ENCODE measurements at places on chromosomes 16 and 17.
A peak's percentile ranks its signal among the peaks of the same experiment; 100 is the strongest.

DNA sequence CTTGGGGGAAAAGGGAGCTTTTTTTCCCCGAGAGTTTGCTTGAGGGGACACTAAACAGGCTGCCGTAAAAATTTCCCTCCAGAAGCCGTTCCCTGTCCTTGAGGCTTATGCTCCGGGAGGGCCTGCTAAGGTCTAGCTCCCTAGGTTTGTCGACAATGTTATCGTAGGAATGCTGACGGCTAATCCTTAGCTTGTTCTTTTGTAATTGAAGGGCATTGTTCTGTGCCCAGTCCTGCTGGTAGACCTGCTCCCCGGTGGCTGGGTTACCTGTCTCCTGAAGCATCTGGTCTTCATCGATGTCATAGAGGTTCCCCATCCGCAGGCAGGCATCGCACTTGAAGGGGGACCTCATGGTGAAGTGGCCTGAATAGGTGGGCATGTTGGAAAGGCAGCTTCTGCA, 418.7 kb downstream of the GRIN2A start:
- no peak for DNase-seq

GRCh38 chr17:5429191-5429887, 9.4 kb downstream of the RPAIN start:
- no peak for DNase-seq

- DNase-seq, result no peak
Measured at GRCh38 chr17:55394357-55395021, 27.1 kb downstream of the MMD start.

DNA sequence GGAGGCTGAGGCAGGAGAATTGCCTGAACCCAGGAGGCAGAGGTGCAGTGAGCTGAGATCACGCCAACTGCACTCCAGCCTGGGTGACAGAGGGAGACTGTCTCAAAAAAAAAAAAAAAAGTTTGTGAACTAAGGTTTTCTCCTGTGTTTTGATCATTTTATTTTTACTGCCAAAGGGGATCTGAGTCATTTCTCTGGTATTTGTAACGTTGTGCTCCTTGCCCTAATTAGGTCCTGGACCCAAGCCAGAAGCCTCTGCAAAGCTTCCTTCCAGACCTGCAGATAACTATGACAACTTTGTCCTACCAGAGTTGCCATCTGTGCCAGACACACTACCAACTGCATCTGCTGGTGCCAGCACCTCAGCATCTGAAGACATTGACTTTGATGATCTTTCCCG, 32.1 kb downstream of the IST1 start:
- DNase-seq, result no peak

GRCh38 chr17:29243792-29244191, 2.9 kb upstream of the CRYBA1 start:
- DNase-seq, result no peak

GRCh38 chr17:42535155-42536047, 640 bp upstream of the NAGLU start:
- no peak for DNase-seq

- DNase-seq, result no peak
Measured at GRCh38 chr17:63399856-63400255, 46.2 kb downstream of the CYB561 start.

DNA sequence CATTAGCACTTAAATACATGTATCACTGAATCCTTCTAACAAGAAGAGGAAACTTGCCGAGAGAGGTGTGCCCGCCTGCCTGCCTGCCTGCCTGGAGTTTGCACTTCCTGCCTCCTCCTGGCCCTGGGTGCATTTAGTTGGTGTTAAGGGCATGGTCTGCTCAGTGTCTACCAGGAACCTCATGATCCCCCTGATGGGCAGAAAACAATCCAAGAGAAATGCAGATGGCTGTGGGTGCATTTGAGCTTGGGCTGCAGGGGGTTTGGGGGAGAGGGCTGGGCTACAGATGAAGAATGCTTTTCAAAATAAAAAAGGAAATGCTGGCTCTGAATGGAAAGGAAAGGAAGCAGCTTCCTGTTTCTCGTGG, 10.1 kb downstream of the KSR1 start:
- DNase-seq, result no peak

GRCh38 chr16:67926181-67926750, 5.4 kb downstream of the CTRL start:
- DNase-seq, result no peak

GRCh38 chr17:30172560-30172959, 55.9 kb downstream of the NSRP1 start:
- no peak for DNase-seq

DNA sequence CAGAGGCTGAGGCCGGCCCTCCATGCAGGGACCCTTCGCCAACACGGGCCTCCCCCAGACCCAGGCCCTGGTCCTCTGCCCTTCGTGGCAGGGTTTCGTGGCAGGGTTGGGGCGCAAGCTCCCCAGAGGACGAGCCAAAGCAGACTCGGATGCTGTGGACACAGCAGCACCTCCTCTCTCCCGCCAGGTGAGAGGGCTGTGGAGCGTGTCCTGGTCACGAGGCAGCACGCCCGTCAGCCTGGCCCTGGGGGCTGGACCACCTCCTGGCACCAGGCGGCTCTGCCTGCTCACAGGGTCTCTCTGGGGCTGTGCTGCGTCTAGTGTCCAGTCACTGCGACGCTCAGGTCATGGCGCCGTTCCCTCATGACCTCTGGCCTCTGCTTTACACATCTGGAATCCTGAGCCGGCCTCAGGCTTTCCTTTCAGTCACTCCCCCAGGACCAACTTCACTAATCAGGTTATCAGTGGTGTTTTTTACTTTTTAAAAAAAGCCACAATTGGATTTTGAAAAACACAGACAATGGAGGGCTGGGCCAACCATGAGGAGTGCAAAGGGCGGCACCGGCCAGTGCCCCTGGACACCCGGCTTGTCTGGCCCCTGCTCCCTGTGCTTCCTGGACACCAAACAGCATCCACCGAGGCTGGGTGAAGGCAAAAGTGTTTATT, 5.4 kb downstream of the NDUFAF8 start:
- DNase-seq, result no peak

DNA sequence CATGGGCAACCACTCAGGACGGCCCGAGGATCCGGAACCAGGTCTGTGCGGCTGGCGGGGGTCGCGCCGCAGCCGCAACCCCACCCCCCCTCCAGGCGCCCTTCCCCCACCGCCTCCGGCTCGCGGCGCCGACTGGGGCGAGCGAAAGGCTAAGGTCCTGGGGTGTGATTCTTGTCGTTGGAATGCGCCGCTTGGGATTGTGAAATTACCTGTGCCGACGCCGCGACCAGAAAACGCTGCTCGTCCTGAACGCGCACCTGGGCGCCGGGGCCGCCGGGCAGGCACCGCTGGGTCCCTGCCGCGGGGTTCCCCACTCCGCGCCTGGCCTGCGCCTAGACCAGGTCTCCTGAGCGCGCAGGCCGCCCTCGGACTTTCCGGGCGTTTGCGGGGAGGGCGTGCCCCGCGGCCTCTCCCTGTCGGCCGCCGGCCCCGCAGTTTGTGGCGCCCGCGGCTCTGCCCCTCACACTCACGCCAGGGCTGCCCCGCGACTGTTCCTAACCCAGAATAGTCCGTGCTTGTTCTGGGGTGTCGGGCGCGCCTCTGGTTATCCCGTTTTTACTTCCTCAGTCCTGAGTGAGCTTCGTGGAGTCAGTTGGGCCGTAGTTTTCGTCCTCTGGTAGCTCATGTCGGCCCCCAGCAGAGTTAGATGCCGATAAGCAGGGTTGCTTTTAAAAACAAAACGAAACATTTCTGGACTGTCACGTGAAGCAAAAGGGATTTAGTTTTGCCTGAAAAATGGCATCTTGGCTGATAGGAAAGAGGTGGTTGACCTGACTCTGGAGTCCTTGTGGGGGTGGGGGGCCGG, 147.2 kb downstream of the SPECC1 start:
- DNase-seq, result peak; percentile 31

GRCh38 chr17:72982680-72983079, 109.8 kb downstream of the SLC39A11 start:
- DNase-seq, result no peak

DNA sequence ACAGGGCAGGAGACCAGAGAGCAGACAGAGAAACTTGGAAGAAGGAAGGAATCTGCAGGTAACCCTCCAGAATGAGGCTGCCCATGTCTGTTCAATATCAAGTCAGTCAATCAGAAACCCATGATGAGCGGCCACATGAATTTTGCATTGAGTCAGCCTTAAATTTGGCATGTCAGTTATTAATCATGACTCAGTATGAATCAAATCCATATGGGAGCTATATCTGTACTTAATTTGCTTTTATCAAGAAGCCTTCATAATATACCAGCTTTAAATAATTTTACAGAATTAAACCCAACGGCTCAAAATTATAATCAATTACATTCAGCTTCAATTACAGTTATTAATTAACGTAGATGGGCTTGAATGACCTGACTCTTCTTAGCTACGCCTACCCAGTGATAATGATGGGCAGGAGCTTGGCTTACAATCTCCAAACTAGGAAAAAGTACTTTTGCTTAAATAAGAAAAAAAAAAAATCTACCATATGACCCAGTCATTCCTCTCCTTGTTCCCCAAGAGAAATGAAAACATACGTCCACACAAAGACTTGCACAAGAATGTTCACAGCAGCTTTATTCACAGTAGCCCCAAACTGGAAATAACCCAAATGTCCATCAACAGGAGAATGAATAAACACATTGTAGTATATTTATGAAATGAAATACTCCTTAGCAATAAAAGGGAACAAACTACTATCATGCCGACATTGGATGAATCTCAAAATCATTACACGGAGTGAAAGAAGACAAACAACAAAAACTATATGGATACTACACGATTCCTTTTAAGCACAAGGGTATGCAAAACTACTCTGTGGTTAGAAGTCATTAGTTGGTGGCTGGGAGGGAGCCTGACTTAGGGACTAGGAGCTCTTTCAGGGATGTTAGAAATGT, 48.6 kb downstream of the SLC39A11 start:
- no peak for DNase-seq

GRCh38 chr17:35210741-35211140, 16.5 kb upstream of the SLC35G3 start:
- DNase-seq, result no peak

GRCh38 chr16:11625769-11626168, 39.0 kb upstream of the LITAF start:
- no peak for DNase-seq

GRCh38 chr16:65746941-65747340, 619.5 kb upstream of the CDH5 start:
- DNase-seq, result no peak

DNA sequence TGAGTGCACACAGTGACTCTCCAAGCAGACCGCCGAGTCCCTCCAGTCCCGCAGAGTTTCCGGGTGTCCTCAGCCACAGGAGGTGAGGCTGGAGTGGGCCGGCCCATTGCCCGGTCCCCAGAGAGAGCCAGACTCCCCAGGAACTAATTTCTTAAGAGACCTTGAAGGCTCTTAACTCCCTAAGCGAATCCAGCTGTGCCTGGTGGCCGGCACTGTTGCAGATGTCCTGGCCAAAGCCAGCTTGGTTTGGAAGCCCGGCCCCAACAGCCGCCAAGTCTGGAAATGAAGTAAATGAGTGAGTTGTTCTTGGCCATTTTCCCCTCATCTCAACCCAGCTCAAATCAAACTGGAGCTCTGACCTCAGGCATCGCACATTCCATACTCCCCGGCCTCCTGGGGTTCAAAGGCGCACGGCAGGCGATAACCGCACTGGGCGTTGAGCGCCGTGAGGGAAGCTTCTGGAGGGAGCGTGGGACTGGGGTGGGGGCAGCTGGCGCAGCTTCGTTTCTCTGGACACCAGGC, 42.0 kb downstream of the CMIP start:
- no peak for DNase-seq

DNA sequence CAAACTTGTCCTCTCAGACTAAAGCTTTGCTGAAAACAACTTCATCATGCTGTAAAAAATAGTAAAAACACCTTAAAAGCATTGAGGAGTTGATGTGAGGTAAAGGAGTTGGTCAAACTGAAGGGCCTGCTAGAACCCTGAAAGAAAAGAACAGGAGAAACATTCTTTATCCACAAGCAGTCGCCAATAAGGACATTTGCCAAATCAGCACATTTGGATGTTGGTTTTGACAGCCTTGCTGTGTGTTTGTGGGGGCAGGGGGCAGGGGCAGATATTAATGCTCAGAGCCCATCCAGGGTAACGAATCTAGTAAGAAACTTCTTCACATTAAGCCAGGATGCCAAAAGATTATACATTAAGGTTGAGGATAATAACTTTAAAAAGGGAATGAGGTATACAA, 399.9 kb upstream of the ZFHX3 start:
- DNase-seq, result no peak

- DNase-seq, result no peak
Measured at GRCh38 chr17:14784997-14785696, 480.0 kb downstream of the PMP22 start.

- DNase-seq, result no peak
Measured at GRCh38 chr16:50251375-50252081, 14.8 kb upstream of the ADCY7 start.

DNA sequence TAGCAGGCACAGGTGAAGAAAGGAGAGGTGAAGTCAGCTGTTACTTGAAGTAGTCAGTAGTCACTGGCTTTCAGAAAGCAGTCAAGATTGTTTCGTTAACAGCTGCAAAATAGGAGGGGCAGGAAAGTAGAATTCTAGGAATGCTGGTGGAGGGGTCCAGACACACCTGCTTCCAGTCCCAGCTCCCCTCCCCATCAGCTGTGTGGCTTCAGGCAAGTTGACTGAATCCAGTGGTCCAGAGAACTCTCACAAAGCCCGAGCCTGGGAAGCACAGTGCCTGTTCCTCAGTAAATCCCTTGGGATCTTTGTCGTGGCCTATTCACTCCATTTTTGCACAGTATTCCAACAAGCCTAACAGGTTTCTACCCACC, 4.6 kb upstream of the SOCS1 start:
- DNase-seq, result no peak

GRCh38 chr16:68194251-68194650, 41.7 kb downstream of the ESRP2 start:
- no peak for DNase-seq

- no peak for DNase-seq
Measured at GRCh38 chr16:75289189-75289588, 37.8 kb upstream of the BCAR1 start.

DNA sequence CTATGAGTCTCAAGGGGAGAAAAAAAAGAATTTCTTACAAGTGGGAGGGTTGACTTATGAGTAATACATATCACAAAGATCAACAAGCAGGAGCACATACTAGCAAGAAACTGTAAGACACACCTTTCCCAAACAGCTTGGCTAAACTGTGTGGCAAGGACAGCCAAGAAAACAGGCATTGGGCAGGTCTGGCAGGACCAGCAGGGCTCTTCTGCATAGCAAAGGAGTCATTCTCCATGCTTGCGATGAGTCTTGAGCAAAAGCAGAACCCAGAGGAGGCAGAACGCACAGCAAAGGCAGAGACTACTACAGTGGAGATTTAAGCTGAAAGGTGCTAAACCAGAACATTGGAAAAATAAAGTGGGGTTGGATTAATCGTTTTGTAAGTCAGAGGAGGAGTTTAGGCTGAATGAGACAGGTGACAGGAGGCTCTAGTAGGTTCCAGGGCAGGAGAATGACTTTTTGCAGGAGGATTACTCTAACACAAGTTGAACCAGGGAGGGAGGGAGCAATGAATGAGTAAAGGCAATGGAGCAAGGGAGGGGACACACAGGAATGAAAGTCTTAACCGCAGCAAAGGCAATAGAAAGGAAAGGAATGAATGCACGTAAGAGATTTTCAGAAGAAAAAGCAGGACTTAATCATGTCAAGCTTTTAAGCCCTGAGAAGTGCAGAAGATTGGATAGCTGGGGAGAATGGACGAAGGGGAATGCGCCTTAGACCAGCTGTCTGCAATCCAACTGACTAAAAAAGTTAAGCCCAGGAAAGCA, 2.7 kb downstream of the N4BP1 start:
- no peak for DNase-seq

Measured in HuH-7.5 (cell line).